Muscle of back (tissue), 13 donors: ENCODE measurements at places on chromosomes 1 and 21. TPM values are rescaled to one million over a fixed set of nuclear protein-coding genes. Genes with fewer than 3 reads are reported as not detected.

DNA sequence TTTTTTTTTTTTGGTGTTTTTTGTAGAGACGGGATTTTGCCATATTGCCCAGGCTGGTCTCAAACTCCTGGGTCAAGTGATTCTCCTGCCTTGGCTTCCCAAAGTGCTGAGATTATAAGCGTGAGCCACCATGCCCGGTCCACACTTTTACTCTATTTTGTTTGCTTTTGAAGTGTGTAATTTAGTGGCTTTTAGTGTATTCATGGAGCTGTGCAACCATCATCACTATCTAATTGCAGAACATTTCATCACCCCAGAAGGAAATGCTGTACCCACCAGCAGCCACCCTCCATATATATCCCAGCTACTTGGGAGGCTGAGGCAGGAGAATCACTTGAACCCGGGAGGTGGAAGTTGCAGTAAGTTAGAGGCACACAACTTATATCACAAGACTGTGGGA is 136.9 kb upstream of the ERRFI1 start:
- no peak for DNase-seq

GRCh38 chr1:53380296-53380695 is 52.4 kb upstream of the LRP8 start:
- DNase-seq = no peak

DNA sequence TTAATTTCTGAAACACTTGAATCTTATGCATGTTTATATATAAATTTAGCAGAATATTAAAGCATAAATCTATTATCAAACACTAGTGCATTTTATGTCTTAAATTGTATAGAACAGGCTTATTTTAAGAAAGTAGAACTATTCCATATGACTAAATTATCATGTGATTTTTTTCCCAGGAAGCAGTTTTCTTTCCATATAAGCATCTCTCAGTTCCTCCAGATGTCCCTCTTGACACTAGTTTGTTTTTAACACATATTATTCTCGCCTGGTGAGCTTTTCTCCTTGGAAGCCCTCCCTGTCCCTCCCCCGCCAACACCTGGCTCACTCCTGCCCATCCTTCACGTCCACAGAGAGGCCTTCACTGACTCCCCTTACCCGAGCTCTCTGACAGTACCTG is 48.3 kb upstream of the BCAR3 start:
- no peak for DNase-seq

- no peak for DNase-seq
These were observed 1.7 kb upstream of the CGN start for GRCh38 chr1:151509350-151510019.

DNA sequence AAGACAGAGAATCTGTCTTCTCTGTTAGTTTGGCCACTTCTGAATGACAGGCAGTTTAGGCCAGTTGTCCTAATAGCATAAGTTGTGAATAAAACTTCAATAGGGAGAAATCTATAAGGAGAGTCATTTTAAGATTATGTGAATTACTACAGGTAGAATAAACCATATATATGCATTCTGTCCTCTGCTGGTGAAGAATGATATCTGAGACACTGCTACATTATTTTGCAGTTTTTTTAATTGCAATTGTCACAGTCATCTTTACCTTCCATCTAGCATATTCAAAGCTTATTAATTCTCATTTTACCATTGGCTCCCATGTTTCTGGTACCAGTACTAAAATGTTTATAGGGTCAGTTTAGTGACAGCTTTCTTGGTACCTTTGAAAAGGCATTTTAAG is 519.6 kb upstream of the DEPDC1 start:
- no peak for DNase-seq

- no peak for DNase-seq
These were observed 68.3 kb downstream of the C4BPA start for GRCh38 chr1:207172321-207172720.

- no peak for DNase-seq
These were observed 109.3 kb upstream of the SPATA6 start for GRCh38 chr1:48581270-48581669.

- DNase-seq = peak; percentile 93
These were observed 774 bp upstream of the DYRK1A start for GRCh38 chr21:37365517-37366481.

DNA sequence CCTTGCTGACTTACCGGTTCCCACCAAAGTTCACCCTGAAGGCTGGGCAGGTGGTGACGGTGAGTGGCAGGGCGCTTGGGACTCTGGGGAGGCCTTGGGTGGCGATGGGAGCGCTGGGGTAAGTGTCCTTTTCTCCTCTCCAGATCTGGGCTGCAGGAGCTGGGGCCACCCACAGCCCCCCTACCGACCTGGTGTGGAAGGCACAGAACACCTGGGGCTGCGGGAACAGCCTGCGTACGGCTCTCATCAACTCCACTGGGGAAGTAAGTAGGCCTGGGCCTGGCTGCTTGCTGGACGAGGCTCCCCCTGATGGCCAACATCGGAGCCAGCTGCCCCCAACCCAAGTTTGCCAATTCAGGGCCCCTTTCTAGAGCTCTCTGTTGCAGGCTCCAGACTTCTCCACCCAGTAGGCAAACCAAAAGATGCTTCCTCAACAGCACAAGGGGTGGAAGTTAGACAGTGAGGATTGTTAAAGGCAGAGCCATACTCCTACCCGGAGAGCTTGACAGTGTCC is 16.4 kb upstream of the SEMA4A start:
- no peak for DNase-seq

GRCh38 chr21:36185523-36185922 is 28.9 kb downstream of the DOP1B start:
- no peak for DNase-seq

GRCh38 chr1:20276485-20277159 is 14.1 kb upstream of the VWA5B1 start:
- DNase-seq = no peak

DNA sequence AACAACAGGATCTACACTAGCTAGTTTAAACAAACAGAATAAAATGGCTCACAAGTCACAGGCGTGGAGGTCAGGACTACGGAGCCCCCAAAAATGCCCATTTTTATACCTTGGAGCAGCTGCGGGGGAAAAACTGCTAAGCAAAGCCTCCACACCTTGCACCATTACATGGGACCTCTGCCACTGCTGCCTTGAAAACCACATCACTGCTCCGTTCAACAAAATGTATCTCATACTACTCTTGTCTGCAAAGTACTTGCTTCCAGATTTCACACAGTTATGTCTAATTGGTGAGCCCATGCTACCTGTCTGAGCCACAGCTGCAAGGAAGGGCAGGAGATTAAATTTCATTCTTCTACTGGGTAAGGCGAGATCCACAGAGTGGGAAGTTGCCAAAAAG is 24.4 kb downstream of the MRPL39 start:
- no peak for DNase-seq

DNA sequence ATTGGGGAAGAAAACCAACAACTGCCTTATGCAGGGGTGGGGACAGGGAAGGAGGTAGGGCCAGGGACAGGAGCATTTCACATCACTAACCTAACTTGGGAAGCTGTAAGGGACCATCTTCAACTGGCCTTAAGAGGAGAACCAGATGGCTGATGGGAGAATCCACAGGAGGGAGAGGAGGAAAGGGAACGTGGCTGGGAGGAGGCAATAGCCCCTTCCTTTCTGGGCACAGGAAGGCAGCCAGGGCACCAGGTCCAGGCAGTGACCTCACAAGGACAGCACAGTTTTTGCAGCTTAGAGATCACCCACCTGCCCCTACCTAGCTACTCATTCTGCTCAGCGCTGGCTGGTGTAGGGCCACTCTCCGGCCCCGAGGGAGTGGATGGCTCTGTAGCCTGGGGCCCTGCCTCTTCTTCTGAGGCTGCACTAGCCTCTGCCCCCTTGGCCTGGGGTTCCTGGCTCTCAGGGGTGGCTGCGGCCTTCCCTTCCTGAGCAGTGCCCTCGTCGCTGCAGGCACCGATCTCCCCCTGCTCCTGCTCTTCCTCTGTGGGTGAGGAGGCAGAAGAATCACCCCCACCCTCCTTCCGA is 1.7 kb downstream of the MARCKSL1 start:
- DNase-seq = no peak

- no peak for DNase-seq
These were observed 88.3 kb upstream of the TNFSF4 start for GRCh38 chr1:173295391-173295790.

- DNase-seq = no peak
These were observed 92.3 kb upstream of the GCLM start for GRCh38 chr1:94001397-94002045.

GRCh38 chr1:174680101-174680500 is 232.3 kb downstream of the GPR52 start:
- no peak for DNase-seq

GRCh38 chr1:203544978-203545816 is 51.2 kb downstream of the OPTC start:
- DNase-seq = no peak

GRCh38 chr21:45299026-45299863 is 11.6 kb upstream of the POFUT2 start:
- DNase-seq = no peak

GRCh38 chr1:12596007-12596821 is 21.8 kb downstream of the DHRS3 start:
- DNase-seq = peak; percentile 93

- peak; percentile 53 for DNase-seq
These were observed at the start of gene C1QA for GRCh38 chr1:22636353-22636752. Gene C1QA, plus strand, starts transcription at chr1:22636628. Its CDS starts 989 bp downstream, at chr1:22637617.

Gene FMO2
- polyA plus RNA-seq = 0.87 TPM

Gene VWA1
- 62.6 TPM for polyA plus RNA-seq

Gene CTBS
- polyA plus RNA-seq = 6.6 TPM

Gene OR14K1
- not detected for polyA plus RNA-seq

Gene CDCP2
- polyA plus RNA-seq = 0.10 TPM

Gene LRIF1
- polyA plus RNA-seq = 7.5 TPM

Gene GPR153
- 13.9 TPM for polyA plus RNA-seq

Gene AVPR1B
- 0.58 TPM for polyA plus RNA-seq

Gene AMY2A
- polyA plus RNA-seq = not detected

Gene DHCR24
- polyA plus RNA-seq = 25.9 TPM
